ENCODE measurements at places on chromosomes 5 and 9. TPM values are rescaled to one million over a fixed set of nuclear protein-coding genes. Genes with fewer than 3 reads are reported as not detected.

The FCN1 gene
- not detected for total RNA-seq

The PCDHA8 gene
- 0.11 TPM for total RNA-seq

The RFESD gene
- total RNA-seq = 4.1 TPM

The OR13F1 gene
- total RNA-seq = not detected

The SPINK7 gene
- total RNA-seq = not detected

The ORM1 gene
- not detected for total RNA-seq

The RASGEF1C gene
- total RNA-seq = not detected

The AK1 gene
- total RNA-seq = 156 TPM

The PHF19 gene
- 34.8 TPM for total RNA-seq

The FCN2 gene
- total RNA-seq = not detected

The FRRS1L gene
- 1.6 TPM for total RNA-seq

The GADD45G gene
- 0.52 TPM for total RNA-seq

The WDR31 gene
- 3.2 TPM for total RNA-seq

The ESM1 gene
- total RNA-seq = 2.2 TPM

The SHISAL2B gene
- not detected for total RNA-seq
